Temporal lobe (tissue), 4 donors: ENCODE measurements at places on chromosomes 16 and 17. TPM values are rescaled to one million over a fixed set of nuclear protein-coding genes. Genes with fewer than 3 reads are reported as not detected.

Gene PERCC1
- total RNA-seq = not detected

Gene CES3
- total RNA-seq = 0.49 TPM

Gene CDRT15
- total RNA-seq = not detected

Gene CMTM3
- total RNA-seq = 6.1 TPM

Gene AHSP
- total RNA-seq = 4.9 TPM

Gene HBA2
- 393 TPM for total RNA-seq
